ENCODE measurements at places on chromosomes 4 and X.

GRCh38 chr4:160414496-160414895 lies 1311.6 kb downstream of the RAPGEF2 start:
- no peak for DNase-seq

DNA sequence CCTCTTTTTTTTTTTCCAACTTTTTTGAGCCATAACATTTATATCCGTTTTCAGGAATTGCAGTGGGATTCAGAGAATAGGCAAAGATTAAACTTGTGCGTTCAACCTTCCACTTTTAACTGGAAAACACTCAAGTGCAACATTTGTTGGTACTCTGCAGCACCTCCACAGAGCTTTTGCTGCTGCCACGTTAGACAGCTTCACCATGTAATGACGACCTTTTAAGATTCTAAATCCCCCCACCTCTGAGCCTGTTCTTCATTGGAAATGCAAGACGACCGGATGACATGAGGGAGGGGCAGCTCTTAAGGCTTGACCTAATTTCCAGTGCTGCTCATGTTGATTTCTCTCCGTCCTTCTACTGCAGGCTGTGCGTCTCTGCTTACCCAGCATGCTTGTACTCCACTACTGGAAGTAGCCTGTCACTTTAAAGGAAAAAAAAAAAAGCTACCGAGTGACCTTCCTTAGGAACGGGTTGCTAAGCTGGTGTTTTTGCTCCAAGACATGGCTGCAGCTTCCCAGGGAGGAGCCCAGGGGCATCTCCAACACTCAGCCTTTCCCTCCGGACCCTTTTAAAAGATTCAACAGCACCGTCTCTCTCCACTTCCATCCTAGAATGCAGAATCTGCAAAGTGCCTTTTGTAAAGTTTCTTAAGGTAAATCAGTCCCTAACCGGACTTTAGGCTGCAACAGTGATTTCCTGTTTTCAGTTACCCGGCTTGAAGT lies at the start of gene CC2D2A:
Gene CC2D2A (plus strand): TSS at position 481 of the 726 bp plus-strand sequence. CDS start 6,051 bp downstream, outside the sequence.
- no peak for DNase-seq

DNA sequence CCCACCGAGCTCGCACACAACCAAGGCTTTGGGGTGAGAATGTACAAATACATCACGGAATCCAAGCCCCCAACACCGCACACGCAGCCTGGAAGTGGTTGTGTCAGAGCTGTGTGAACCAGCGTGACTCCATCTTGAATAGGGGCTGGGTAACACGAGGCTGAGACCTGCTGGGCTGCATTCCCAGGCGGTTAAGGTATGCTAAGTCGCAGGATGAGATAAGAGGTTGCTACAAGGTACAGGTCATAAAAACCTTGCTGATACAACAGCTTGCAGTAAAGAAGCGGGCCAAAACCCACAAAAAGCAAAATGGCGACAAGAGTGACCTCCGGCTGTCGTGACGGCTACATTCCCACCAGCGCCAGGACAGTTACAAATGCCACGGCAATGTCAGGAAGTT lies 258.4 kb downstream of the DHRSX start:
- no peak for DNase-seq

- DNase-seq, result no peak
Observed at GRCh38 chr4:101183666-101184373, 163.5 kb downstream of the PPP3CA start.

- DNase-seq, result no peak
Observed at GRCh38 chrX:19811807-19812604, 75.4 kb downstream of the SH3KBP1 start.

- no peak for DNase-seq
Observed at GRCh38 chrX:151789179-151789800, 54.7 kb downstream of the CNGA2 start.

DNA sequence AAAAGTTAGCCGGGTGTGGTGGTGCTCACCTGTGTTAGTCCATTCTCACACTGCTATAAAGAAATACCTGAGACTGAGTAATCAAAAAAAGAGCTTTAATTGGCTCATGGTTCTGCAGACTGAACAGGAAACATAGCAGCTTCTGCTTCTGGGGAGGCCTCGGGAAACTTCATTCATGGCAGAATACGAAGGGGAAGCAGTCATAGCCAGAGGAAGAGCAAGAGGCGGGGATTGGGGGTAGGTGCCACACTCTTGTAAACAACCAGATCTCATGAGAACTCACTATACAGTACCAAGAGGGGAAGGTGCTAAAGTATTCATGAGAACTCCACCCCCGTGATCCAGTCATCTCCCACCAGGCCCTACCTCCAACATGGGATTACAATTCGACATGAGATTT lies 64.1 kb downstream of the BEND4 start:
- no peak for DNase-seq

- DNase-seq, result no peak
Observed at GRCh38 chrX:38664285-38664684, 102.9 kb downstream of the TSPAN7 start.

- no peak for DNase-seq
Observed at GRCh38 chrX:31039327-31039711, 32.5 kb downstream of the FTHL17 start.

DNA sequence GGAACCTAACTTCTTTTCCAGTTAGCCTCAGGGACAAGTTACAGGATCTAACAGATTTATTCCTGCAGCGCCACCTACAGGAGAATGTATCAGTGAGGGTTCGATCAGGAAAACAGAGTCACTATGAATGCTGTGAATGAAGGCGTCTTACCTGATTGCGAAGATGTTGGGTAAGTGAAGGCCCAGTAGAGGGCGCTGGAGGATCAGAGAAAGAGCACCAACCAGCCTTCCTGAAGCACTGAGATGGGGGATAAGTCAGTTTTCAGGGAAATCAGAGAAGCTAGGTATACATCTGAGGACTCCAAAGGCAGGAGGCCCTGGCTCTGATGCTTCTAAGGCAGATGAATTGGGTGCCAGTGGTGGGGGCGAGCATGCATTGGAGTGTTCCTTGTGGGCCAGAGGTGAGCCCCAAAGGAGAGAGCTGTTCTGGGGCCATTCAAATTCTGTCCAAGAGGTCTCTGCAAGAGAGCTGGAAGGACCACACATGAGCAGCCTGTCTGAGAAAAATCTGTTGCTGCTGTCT lies 169.9 kb upstream of the AADAT start:
- peak; percentile 21 for DNase-seq

DNA sequence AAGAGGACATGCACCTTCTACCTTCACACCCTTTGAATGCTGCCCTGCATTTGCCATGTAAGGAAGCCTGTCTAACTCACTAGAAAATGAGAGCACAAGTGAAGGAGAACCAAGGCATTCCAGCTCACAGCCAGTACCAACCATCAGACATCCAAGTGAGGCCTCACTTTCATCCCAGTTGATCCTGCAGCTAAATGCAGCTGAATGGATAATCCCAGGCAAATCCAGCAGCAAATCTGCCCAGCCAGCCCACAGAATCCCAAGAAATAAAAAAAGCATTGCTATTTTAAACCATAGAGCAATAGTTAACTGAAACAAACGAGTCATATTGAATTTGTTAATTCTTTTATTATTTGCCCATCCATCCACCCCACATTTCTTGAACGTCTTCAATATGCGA lies 112.5 kb downstream of the C4orf33 start:
- DNase-seq, result no peak

DNA sequence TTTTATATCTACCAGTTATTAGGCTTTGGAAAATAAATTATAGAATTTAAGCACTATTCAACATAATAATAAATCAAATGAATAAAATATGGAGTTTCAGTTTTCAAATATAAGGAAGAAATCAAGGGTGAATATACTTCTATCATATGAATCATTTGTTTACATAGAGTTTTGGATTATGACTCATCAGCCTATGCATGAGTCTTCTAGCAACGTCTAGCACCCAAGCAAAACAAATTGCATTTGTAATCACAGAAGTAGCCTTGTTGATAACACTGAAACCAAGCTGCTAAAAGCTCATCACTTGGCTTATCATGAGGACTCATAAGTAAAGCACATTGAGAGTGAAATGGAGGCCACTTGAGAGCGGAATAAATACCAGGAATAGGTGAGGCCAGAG lies 434.6 kb downstream of the PCDH11X start:
- DNase-seq, result no peak

DNA sequence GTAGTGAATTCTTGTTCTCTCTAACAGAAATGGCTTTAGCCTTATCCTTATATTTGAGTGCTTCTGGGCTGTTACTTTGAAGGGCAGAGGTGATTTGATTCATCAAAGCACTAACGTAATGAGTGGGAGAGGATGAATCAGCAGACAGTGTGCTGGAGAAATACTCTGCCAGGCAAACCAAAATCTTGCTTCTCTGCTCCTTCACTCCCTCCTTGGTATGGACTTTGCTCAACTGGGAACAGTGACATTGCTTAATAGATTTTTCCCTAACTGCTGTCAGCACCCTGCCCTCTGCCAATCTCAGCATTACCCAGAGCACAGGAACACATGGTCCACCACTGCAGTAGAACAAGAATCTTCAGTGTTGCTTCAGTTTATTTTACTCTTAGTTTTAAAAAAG lies 56.0 kb downstream of the PDLIM5 start:
- no peak for DNase-seq

- no peak for DNase-seq
Observed at GRCh38 chrX:2463973-2464676, 36.7 kb downstream of the DHRSX start.

- DNase-seq, result no peak
Observed at GRCh38 chrX:39261446-39262147, 460.3 kb downstream of the MID1IP1 start.

- peak; percentile 30 for DNase-seq
Observed at GRCh38 chr4:173333658-173334084, 487 bp downstream of the HMGB2 start.

- DNase-seq, result no peak
Observed at GRCh38 chrX:57447856-57448255, 144.0 kb upstream of the ZXDB start.

GRCh38 chr4:169314906-169315305 lies 44.1 kb upstream of the SH3RF1 start:
- DNase-seq, result no peak

GRCh38 chrX:134512566-134512965 lies 52.6 kb downstream of the HPRT1 start:
- DNase-seq, result no peak

DNA sequence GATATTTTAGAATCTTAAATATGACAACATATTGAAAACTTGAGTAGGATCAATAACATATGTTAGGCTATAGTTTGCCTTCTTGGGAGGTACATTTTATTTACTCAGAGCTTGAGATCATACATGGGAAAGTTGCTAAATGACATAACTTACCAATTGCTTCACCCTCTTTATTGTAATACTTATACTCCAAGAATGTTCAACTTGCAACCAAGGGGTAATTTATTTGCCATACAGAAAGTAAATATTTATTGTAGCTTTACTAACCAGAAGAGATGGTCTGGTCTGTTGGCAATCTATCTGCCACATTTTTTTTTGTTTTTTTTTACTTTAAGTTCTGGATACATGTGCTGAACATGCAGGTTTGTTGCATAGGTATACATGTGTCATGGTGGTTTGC lies 426.6 kb downstream of the ARHGAP24 start:
- DNase-seq, result no peak

- DNase-seq, result no peak
Observed at GRCh38 chr4:186693159-186693815, 30.4 kb downstream of the FAT1 start.

DNA sequence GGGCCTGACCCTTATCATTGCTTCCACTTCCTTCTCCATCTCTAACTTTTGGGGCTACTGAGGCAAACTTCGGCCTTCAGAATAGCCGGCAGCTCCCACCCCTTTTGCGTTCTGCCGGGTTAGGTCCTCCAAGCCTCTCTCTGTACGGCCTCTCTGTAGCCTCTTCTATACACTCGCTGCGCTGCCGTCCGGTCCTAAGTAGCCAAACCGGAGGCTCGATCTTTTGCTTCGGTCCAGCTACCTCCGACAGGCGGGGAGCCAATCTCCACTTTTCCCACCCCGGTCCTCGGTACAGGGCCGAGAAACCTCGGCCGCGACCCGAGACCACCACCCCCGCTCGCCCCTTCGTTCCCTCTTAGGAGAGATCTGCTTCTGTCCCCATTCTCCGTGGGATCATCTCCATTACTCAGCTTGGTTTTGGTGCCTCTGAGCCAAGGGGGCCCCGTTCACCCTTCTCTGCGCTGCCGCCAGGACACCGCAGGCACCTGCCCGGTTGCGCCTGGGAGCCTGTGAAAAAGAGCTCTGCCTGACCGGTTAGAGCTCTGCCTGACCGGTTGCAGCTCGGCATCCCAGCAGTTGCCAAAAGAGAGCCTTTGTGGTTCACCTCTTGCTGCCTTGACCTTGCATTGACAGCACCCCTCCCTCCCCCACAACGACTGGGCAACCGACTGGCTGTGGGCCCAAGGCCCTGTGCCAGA lies 1.0 kb upstream of the HTR2C start:
- DNase-seq, result no peak

GRCh38 chr4:177511611-177512010 lies 69.4 kb upstream of the AGA start:
- DNase-seq, result no peak

DNA sequence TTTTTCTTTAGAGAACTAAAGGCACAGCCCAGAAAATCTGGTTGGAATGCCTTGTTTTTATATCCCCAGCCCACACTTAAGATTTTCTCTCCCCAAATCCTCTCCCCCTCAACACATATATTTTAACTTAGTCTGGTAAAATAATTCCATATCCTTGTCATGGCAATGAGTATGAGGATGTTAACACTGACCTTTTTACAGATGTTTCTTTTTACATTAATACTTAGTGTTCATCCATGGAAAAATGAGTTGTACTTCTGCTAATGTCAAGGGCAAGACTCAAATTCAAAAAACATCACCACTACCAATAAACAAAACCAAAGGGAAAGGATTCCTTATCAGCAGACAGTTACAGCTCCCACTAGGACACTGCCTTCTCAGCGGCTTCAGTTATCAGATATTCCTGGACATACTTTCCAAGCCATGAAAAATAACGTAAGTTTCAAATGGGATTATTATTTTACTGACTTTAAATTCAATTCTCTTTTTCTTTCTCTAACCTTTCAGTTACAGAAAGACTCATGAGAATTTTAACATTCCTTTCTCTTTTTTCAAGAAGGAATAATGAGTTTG lies 83.3 kb downstream of the RASL11B start:
- DNase-seq, result no peak

DNA sequence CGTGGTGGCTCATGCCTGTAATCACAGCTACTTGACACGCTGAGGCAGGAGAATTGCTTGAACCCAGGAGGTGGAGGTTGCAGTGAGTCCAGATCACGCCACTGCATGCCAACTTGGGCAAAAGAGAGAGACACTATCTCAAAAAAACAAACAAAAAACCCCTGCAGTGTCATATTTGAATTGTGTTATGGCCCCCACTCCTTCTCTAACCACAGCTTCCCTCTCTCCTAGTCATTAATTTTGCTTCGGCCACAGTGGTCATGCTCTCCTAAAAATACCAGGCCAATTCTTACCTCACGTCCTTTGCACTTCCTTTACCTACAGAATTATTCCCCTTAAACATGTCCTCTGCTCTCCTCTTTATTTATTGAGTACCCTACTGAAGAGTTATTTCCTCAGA lies 206.1 kb downstream of the PPP3CA start:
- no peak for DNase-seq

DNA sequence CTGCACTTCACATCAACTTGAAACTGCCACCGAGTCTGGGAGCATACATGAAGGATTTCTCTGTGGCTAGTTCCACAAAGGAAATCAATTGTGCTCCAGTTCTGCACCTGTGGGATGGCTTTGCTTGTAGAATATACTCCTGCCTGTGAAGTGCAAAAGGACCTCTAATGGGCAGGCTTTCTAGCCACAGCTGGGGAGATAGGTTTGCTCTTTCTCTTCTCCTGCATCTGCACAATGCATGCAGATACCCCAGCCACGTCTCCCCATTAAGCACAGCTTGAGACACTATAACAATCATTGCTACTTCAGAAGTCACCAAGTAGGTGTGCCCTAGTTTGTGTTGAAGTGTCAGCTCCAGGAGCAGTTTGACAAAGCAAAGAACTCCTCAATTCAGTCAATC lies 364.6 kb downstream of the ZIC3 start:
- DNase-seq, result no peak

GRCh38 chr4:174528226-174528625 lies 5.9 kb upstream of the HPGD start:
- DNase-seq, result no peak

All from stimulated activated CD4-positive, alpha-beta T cell treated with anti-CD3 and anti-CD28 coated beads, TNF-alpha, amount 100 ng/mL, for 48 hours (primary cell).